ENCODE measurements at places on chromosomes 2 and 18.

DNA sequence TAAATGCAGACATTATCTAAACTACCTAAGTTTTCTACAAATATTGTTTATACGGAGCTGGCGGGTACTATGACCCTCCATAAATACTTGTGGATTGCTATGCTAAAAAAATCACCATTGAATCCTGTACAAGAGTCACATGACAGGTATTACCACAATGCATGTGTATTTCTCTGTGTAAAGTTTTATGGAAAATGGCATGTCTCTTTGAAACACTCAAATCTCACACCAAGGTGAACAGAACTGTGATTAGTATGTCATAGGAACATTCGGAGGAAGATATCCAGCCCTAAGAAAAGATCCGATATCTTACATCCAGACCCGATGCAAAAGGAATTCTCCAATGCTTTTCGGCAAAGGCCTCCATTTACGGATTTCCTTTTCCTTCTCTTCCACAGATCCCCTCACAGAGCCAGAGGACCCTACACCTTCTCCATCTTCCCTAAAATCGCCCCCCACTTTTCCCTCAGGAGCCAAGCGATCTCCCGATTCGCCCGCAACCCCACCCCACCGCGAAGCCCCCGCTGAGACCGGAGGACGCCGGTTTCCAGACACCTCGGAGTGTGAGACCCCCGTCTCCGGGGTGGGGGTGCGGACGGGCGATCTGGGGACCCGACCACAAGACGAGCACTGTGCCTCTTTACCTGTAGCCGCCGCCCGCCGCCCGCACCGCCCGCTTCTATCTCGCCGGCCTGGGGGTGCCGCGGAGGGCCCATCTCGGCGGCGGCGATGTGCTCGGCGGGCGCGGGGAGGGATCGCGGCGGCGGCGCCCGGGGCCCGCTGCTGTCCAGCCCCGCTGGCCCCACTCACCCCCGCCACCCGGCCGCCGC lies 1.2 kb downstream of the SAP130 start:
- no peak for DNase-seq

DNA sequence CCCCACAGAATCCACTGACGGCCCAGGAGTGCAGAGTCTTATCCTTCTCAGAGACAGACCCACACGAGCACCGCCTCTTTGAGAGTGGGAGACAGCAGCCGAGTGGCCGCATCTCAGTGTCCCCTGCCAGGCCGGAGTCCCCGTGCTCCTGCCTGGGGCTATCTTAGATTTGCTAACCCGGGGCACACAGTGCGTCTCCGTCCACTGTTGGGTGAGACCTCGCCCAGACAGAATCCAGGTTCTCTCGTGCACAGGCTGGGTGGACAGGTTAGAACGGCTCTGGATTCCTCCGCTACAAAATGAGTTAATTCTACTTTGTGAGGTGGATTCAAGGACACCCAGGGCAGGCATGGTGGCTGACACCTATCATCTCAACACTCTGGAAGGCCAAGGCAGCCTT lies 88.3 kb downstream of the ZNF516 start:
- DNase-seq: no peak

DNA sequence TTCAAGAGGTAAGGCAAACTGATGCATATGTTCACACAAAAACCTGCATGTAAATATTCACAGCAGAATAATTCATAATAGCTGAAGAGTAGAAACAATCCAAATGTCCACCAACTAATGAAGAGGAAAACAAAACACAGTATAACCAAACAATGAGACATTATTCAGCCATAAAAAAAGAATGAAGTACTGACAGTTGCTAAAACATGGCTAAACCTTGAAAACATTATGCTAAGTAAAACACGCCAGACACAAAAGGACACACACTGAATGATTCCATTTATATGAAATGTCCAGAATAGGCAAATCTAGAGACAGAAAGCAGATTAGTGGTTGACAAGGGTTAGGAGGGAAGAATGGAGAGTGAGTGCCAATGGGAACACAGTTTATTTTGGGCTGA lies 86.9 kb downstream of the SESTD1 start:
- no peak for DNase-seq

GRCh38 chr18:58254873-58255511 lies 211.0 kb downstream of the NEDD4L start:
- no peak for DNase-seq

GRCh38 chr2:121803503-121803902 lies 48.1 kb downstream of the TSN start:
- DNase-seq: no peak
